ENCODE measurements at places on chromosomes 1 and 21.

- DNase-seq, result no peak
Observed at GRCh38 chr1:29460041-29460610, 223.8 kb downstream of the PTPRU start.

- peak; percentile 44 for DNase-seq
Observed at GRCh38 chr1:21655748-21656147, 13.4 kb downstream of the RAP1GAP start.

DNA sequence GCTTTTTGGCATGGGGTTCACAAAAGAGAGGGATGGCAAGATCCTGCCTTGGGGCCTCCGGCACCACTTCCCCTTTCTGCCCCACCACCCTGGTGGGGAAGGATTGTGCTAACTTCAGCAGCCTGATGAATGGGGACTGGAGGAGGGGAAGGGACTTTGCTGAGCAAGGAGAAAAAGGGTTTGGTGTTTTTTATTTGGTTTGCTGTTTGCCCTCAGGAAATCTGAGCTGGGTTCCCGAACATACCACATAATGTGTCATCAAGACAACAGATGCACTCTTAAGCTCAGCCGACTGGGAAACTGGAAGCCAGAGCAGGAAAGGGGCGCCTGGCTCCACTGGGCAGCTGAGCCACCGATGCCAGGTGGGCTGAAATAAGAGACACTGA lies 19.8 kb downstream of the OLFML2B start:
- DNase-seq, result peak; percentile 39

DNA sequence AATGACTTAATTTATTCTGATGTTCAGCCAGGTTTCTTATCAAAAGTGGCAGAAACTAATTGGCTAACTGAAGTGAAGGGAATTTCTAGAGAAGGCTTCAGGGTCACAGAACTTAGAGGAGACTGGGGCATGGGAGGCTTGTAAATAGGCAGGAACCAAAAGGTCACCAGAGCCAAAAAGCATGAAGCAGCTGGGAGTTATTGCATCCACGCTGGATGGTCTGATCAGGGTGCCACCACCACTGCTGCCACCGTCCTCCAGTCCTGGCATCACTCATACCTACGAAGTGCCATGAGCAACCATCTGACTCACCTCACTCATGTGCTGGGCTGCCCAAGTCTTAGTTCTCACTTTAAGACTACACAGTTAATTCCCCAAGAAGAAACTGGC lies 82.5 kb upstream of the DPH5 start:
- DNase-seq, result no peak

- no peak for DNase-seq
Observed at GRCh38 chr1:220746851-220747250, 1.3 kb upstream of the MTARC2 start.

DNA sequence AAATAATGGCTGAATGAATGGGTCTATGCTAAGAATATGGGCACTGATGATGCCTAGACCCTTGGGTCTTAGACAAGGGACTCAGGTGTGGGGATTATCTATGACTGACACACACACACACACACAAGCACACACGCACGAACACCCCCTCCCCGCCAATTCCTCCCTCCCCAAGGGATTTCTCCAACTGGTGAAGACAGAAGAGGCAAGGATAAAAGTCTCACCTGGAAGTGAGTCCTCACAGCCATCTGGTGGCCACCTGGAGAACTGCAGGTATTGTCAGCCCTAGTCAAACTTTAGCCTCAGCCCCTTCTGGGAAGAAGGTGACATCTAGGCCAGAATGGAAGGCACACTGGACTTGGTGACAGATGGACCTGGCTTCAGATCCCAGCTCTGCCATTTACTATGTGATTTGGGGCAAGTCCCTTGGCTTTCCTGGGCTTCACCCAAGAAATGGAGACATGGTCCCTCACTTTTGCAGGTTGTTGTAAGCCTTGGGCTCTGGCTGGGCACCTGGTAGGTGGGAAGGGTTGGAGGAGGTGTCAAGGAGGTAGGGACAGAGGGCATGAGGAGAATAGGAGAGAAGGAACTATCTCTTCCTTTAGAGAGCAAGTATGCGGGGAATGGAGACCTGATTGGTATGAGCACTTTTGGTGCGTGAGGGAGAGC lies 4.0 kb upstream of the GPR3 start:
- DNase-seq, result peak; percentile 63

DNA sequence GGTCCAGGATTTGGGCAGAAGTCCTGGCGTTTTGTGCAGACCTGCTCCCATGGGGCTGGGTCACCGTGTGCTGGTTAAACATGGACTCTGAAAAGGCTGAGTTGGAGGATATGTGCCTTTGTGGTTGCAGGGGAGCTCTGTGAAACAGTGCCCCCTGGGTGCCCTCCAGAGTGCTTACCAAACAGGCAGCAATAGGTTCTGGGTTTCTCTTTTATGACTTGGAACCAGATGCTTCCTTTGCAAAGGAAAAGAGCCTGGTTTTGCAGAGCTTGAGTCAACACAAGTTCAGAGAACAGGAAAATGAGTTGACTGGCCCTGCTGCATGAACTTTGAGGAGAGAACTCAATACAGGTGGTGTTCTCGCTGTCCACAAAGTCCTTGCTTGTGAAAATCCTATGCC lies 288.9 kb downstream of the TM2D1 start:
- DNase-seq, result no peak

DNA sequence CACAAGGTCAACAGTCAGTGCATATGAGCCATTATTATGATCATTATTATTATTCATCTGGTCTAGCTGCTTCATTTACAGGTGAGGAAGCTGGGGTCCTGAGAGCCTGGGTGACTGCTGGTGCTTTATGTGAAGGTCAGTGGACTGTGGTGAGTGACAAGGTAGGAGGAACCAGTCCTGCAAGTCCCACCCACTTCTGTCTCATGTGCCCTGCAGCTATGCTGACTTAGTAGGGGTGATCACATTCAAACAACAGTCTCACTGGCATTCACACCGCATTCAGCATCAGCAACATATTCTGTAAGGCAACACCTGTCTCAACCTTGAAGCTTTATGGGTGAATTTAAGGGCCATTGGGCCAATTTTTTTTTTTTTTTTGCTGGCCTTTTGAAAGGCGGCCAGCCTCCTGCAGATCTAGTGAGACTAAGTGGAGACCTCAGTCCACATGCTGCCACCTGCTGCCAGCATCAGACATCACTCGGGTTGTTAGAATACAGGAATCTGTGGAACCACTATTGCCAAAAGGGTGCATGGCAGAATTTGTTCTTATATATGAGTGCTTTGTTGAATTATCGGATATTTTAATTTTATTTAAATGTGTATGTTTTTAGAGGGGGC lies 59.9 kb upstream of the CACNA1E start:
- peak; percentile 15 for DNase-seq

GRCh38 chr1:220487297-220487820 lies 40.6 kb upstream of the MARK1 start:
- DNase-seq, result peak; percentile 48

- peak; percentile 37 for DNase-seq
Observed at GRCh38 chr1:22662318-22662717, 9.3 kb downstream of the C1QB start.

- no peak for DNase-seq
Observed at GRCh38 chr21:41367945-41368734, 6.3 kb downstream of the MX2 start.

DNA sequence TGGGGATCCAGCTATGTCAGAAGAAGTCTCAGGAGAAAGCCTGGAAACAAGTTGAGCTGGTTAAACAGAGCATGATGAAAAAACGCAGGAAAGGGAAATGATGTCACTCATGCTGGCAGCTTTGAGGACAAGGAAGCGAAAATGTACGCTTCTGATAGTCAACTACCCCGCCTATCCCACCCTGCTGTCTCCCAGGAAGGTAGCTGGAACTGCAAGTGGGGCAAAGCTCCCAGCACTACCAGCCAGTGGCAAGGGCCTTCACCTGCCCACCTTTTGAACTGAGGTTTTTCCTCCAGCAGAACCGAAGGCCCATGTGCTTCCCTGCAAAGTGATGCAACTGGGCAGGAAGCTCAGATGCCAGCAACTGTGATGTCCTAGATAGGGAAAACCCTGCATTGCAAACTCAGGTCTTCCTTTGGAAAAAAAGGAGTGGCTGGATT lies 6.3 kb upstream of the IL20 start:
- DNase-seq, result no peak

DNA sequence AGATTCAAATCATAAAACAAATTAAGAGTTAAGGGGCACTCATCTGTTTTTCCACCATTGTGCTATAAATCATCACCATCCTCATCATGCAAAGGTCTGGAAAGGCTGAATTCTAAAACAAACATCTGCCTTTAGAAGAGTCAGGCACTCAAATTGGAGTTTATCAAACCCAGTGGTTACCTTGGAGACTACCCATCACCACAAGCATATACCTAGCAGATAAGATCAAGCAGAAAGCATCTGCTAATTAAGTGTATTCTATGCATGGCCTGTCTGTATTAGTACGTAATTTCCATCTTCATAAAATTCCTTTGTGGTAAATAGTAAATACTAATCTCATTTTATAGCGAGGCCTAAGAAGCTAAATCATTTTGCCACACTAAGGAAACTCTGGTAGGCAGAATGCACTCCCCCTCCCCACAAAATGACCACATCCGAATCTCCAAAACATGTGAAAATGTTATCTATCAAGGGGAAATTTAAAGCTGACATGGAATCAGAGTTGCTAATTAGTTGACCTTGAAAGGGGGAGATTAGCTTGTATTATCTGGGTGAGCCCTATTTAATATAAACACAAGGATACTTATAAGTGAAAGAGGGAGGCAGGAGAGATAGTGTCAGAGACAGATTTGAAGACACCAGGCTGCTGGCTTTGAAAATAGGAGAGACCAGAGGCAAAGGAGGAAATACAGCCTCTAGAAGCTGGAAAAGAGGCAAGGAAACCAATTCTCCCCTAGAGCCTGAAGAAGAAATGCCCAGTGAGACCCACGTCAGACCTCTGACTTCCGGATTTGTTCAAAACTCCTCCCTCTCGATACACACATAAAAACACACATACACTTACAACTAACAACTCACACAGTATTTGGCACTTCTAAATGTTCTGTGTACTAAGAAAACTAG lies 23.2 kb downstream of the ARID4B start:
- no peak for DNase-seq

- DNase-seq, result no peak
Observed at GRCh38 chr1:97350662-97351061, 570.2 kb downstream of the DPYD start.

GRCh38 chr1:44554706-44555105 lies 119.6 kb downstream of the TMEM53 start:
- no peak for DNase-seq

DNA sequence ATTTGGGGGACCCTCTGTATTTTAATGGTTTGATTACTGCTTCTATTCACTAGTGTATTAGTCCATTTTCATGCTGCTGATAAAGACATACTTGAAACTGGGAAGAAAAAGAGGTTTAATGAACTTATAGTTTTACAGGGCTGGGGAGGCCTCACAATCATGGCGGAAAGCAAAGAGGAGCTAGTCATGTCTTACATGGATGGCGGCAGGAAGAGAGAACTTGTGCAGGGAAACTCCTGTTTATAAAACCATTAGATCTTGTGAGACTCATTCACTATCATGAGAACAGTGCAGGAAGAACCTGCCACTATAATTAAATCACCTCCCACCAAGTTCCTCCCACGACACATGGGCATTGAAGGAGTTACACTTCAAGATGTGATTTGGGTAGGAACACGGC lies 464.5 kb upstream of the RGS18 start:
- DNase-seq, result no peak

DNA sequence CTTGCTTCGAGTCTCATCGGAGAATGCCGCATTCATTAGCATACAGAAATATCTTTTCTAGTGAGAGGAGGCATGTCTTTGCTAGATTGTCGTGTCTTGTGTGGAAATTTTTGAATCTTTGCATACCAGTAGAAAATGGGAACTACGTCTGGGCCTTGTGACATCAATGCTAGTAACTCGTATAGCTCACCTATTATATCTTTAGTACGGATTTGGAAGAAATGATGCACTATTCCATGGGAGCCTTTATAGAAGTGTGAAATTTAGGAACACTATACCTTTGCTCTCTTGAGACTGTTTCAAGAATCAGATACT lies 835 bp downstream of the UHMK1 start:
- no peak for DNase-seq

GRCh38 chr1:236455243-236455642 lies 61.2 kb downstream of the EDARADD start:
- DNase-seq, result no peak

GRCh38 chr21:40846587-40847411 lies at the start of gene DSCAM:
Gene DSCAM, minus strand, starts transcription at chr21:40847158. Its CDS starts 497 bp downstream, at chr21:40846661.
- DNase-seq, result peak; percentile 45

DNA sequence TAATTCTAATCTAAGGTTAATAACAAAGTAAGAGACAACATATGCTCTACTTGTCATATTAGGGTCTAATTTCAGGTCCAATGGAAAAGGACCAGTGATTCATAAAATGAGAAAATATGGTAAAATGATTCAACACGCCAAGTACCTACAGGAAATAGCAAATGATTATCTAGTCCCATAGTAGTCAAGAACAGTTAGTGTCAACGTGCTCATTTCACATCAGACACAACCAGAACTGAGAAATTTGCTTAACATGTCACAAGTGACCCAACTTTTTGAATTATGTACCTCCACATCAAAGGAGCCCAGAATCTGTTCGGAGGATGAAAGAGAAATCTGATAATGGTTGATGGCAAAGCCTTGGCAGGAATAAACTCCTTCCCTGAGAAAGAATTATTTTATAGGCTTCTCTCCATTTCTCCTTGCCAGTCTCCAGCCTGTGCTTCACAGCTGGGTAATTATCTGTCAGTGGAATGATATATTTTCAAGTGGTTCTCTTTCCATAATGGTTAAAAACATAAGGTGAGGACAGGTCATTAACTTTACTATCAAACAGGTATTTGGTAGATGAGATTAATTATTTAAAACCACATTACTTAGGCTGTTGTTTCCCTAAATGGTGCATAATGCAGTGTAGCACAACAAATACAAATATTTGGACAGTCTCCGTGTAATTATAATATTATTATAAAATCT lies 83.2 kb downstream of the APP start:
- no peak for DNase-seq

GRCh38 chr21:45618846-45619485 lies 24.6 kb upstream of the PCBP3 start:
- DNase-seq, result no peak

DNA sequence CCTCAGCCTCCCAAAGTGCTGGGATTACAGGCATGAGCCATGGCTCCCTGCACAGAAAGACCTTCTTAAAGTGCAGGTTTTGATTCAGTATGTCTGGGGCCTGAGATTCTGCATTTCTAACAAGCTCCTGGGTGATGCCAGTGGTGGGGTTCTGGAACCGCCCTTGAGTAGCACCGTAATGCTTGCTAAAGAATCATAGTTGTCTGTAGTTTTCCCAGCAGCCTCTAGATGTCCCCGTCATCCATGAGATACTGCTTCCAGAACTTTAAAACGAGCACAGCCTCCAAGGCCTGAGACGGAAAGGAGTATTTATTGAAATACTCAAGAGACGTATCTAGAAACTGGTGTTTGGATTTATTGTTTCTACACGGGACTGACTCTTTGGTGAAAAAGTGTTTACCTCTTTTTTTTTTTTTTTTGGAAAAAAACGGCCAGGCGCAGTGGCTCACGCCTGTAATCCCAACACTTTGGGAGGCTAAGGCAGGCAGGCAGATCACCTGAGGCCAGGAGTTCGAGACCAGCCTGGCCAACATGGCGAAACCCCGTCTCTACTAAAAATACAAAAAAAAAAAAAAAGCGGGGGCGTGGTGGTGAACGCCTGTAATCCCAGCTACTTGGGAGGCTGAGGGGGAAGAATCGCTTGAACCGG lies 2.6 kb upstream of the TOR3A start:
- DNase-seq, result peak; percentile 87

- no peak for DNase-seq
Observed at GRCh38 chr21:35727830-35728229, 332.5 kb downstream of the SETD4 start.
